HT-29 (cell line): ENCODE measurements at places on chromosomes 3 and 15.

- no peak for DNase-seq
These were observed 112.4 kb upstream of the SPATA16 start for GRCh38 chr3:173253471-173253870.

- no peak for DNase-seq
These were observed 77.5 kb upstream of the PIAS1 start for GRCh38 chr15:67976506-67977073.

DNA sequence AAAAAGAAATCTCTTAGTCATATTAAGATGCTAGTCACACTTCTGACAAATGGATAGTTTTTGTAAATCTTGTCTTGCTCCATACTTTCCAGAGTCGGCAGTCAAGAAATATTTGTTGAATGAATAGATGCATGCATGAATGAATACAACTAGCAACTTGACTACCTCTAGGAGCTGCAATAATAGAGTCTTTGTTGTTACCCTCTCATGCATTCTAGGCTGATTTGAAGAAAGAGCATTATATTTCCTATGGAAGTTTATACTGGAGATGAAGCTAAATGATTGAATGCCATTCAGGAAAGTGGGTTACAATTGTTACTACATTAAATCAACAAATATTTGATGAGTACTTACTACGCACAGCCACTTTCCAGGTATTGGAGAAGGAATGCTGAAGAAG is 18.1 kb upstream of the TRAT1 start:
- DNase-seq: no peak

- DNase-seq: no peak
These were observed 61.3 kb upstream of the EPHA6 start for GRCh38 chr3:96753124-96753523.

DNA sequence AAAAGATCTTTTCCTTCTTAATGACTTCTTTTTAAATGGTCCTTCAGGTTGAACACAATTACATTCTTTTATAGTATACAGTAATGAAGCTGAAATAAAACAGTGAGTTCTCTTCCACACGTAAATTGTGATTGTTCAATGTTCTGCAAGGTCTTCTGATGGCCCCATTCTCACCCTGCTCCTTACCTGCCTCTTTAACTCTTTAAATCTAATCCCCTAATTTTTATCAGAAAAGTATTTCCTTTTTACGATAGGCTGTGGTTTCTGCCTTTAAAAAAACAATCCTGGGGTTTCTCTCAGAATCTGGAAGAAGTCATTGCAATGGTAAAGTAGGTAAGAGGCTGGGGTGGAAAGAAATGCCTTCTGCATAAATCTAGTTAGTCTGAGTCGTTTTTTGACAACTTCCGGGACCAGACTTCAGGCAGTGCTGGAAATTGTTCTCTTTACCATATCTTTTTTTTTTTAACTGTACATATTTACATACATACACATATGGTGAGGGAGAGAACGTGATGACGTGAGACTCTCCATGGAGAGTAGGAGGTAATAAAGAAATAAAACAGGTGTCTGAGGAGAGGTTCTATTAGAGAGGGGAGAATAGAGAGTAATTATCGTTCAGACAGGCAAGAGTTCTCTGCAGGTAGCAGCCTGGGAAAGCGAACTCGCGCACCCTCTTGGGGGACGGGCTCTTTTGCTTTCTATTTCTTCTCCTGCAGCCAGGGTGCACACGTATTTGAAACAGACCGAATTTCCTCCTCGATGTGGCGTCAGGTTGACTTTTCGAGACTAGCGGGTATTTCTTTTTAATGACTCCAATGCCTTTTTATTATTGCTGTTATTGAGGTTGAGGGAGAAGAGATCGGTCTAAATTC is at the start of gene SIDT1:
SIDT1 (plus strand) TSS at position 730 of the 872 bp plus-strand sequence. CDS start 467 bp downstream, outside the sequence.
- peak; percentile 81 for DNase-seq

- DNase-seq: peak; percentile 62
These were observed 11.9 kb upstream of the SRP14 start for GRCh38 chr15:40050788-40051470.

DNA sequence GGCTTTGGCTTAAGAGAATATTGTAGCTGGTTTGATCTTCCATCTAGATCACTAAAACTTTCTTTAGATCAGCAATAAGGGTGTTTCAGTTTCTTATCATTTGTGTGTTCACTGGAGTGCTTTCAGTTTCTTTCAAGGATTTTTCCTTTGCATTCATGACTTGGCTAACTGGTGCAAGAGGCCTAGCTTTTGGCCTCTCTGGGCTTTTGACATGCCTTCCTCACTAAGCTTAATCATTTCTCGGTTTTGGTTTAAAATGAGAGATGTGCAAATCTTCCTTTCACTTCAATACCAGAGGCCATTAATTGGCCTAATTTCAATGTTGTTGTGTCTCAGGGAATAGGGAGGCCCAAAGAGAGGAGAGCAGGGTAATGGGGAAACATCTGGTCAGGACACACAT is 30.3 kb upstream of the CCNB2 start:
- DNase-seq: no peak

DNA sequence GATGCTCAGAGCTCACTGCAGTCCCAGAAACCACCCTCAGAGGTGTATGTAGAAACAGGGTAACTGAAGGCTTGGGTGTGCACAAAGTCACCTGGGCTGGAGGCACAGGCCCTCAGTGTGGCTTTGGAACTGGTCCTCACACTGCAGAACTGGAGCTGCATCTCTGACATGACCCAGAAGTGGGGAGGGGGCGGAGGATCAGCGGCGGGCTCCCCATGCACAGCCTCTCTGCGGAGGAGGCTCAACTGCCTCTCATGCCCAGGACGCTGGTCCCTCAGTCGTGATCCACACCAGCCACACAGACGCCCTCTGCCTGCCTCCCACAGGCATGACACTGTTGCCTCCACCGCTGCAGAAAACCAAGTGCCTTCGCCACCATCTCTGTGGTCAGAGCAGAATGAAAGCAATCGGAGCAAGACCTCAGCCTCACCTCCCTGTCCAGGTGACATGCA is 73.7 kb downstream of the TM2D3 start:
- peak; percentile 69 for DNase-seq

- no peak for DNase-seq
These were observed 62.4 kb upstream of the TNIK start for GRCh38 chr3:171522651-171523050.

GRCh38 chr15:43218908-43219706 is 1.7 kb downstream of the EPB42 start:
- no peak for DNase-seq

- DNase-seq: no peak
These were observed 113.2 kb downstream of the SAMMSON start for GRCh38 chr3:70112751-70113150.

- no peak for DNase-seq
These were observed 11.8 kb upstream of the CLN6 start for GRCh38 chr15:68241088-68241935.

- DNase-seq: no peak
These were observed 144.6 kb downstream of the LPP start for GRCh38 chr3:188298585-188298984.

- no peak for DNase-seq
These were observed 634.8 kb downstream of the MECOM start for GRCh38 chr3:169028716-169029115.

- DNase-seq: no peak
These were observed 17.8 kb upstream of the SCAMP5 start for GRCh38 chr15:74977599-74977998.

DNA sequence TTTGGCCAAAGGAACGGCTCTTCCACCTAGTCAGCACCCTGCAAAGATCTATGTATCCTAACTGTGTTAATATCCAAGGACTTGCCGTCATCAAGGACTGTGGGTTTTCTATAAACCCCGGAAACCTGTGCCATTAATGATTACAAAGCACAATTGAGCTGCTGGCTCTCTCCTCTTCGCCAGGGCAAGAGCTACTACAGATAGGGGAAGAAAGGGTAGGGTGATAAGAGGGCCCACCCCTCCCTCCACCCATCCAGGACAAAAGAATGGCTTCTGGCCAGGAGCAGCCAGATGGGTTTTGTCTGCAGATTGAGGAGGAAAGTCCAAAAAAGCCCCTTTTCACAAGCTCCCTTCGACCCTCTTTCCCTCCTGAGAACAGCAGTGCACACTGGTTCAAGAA is 9.9 kb downstream of the RFT1 start:
- DNase-seq: no peak

DNA sequence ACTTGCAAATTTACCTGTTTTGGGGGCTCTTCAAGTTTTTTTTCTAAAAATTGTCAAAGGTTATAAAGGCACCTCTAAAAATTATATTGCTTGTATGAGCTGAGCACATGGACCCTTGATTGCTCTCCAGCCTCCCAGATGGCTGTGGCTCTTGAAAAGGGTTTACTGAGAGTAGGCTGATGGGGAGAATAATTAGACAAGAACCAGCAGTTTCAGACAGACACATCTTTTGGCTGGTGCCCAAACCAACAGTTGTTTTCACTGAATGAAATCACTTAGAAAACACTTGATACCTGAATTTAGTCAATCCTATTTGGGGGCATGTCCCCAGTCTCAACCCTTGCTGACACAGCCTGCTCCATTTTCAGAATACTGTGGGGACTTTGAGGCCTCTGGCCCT is 217.6 kb downstream of the KBTBD8 start:
- DNase-seq: no peak

GRCh38 chr3:62260655-62261054 is 112.7 kb downstream of the FEZF2 start:
- DNase-seq: no peak

DNA sequence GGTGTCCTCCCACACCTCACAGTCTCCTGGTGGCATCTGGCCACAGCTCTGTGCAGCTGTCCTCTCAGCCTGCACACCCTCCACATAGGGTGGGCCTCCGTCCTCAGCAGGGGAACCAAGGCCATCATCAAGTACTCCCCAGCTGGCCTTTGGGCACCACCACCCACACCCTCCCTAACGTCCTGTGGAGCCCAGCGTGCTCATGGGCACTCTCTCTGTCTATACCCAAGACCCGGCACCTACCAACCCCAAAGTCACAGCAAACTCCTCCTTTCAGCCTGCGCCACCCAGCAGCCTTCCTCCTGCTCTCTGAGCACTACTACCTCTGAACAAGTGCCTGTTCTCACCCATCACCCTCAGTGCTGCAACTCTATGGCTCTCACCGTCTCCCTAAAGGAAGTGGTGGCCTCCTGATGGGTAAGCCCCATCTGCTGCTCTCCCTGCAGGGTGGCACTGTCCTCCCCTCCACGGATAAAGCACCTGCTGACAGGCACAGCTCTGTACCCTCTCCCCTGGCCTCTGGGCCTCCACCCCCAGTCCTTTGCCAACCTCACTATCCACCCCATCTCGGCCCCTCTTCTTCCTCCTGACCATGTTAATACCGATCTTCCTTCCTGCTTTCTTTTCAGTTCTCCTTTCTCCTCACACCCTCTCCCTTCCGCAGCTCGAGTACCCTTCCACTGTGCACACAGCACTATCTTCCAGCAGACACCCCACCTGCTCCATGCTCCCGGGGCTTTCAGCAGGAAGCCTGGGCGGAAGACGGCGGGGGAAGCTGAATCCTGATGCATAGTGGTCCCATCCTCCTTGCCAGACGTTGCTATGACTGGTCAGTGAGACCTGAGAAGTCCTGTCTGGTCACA is 31.5 kb downstream of the SLC41A3 start:
- DNase-seq: no peak

DNA sequence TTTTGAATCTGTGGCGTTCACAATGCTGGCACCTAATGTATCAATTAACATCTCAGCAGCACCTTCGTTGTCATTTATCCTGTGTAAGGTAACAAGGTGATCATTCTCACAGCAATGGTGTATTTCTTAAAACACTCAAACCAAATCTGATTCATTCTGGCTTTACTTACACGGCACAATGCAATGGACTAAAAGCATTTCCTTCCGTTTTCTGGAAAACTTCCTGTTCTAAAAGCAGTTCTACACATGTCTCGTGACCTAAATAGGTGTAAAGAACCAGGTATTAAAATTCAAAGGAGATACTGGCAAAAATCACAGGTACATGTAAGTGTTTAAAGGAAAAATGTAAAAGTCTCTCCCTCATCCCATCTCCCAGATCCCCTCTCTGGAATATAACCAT is 77.8 kb downstream of the BTD start:
- DNase-seq: no peak

- no peak for DNase-seq
These were observed 30.1 kb downstream of the MYRIP start for GRCh38 chr3:39839484-39839883.

DNA sequence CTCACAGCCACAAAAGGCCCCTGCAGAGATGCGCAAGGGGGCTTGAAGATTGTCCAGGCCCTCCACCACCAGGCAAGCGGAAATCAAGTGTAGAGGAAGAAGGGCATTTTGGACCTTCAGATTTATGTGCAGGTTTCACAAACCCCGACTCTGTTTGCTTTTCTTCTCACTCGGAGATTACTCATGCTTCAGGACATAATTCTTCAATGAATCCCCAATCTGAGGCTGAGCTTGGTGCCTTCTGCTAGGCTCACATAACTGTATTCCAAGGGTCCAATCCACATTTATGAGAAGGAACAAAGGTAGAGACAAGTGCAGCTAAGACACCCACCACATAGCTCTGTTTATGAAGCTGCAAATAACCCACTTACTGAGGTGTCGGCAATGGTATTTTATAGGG is 50.6 kb upstream of the NMNAT3 start:
- DNase-seq: no peak

DNA sequence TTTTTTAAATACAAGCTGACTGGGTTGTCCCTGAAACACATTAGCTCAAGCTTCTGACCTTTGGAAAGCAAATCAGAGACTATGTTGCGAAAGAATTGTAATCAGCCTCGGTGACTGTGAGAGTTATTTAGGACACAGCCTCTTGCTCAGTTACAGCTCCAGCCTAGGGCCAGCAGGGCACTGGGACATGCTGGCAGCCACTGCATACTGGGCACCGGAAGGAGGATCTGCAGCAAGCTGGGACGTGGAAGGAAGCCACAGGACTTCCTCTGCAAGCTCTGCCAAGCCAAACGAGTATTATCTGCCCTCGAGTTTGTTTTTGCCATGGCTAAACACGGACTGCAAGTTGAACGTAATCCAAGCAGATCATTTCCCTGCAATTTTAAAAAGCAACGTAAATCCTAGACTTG is 24.4 kb upstream of the COPG1 start:
- DNase-seq: peak; percentile 82

- DNase-seq: no peak
These were observed 374.9 kb upstream of the TGFBR2 start for GRCh38 chr3:30231277-30232141.

- DNase-seq: no peak
These were observed 105.5 kb downstream of the SEMA5B start for GRCh38 chr3:122921791-122922651.

DNA sequence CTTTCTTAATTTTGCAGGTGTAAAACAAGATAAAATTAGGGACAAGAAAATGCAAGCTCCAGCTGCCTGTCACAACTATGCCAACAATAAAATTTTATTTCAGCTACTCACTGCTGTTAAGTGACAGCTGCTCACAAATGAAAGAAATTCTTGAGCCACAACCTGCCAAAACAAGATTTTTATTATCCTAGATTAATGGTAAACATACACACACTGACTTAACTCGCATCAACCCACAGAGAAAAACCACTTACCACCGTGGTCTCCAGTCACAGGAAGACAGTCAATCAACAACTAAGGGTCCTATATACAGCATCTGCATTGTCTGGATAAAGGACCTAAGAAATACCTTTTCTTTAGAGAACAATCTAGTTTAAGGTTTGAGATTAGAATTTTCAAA is 31.3 kb downstream of the EFL1 start:
- no peak for DNase-seq

GRCh38 chr15:78909791-78910228 is 35.0 kb downstream of the CTSH start:
- DNase-seq: peak; percentile 77

- DNase-seq: no peak
These were observed 14.4 kb upstream of the CDC25A start for GRCh38 chr3:48202632-48203031.
